ENCODE measurements at places on chromosomes 6 and 20.

DNA sequence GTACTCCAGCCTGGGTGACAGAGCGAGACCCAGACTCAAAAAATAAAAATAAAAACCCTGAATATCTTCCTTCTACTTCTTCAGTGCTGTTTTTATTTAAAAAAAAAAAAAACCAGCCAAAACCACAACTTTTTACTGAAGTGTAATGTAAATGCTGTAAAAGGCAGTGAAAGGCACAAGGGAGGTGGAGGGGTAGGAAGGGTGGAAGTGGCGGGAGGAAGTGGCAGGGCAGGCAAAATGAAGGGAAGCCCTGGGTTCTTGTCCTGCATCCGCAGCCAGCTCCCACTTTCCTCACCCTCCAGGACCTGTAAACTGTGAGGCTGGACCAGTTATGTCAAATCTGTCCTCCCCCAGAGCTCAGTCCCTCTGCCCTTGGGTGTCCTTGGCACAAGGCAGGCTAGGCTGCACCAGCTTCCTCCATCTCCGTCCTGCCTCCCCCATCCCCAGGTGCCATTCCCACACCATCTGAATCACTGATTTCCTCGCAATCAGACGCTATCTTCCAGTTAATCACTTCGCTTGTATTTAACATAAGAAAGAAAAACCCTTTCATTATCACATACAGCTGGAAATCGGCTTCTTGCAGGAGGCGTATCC lies 13.7 kb upstream of the PANK2 start:
- no peak for DNase-seq

GRCh38 chr6:31701666-31702404 lies 1.3 kb downstream of the ABHD16A start:
- DNase-seq: no peak

- no peak for DNase-seq
Observed at GRCh38 chr20:50672400-50673145, 18.8 kb downstream of the RIPOR3 start.

DNA sequence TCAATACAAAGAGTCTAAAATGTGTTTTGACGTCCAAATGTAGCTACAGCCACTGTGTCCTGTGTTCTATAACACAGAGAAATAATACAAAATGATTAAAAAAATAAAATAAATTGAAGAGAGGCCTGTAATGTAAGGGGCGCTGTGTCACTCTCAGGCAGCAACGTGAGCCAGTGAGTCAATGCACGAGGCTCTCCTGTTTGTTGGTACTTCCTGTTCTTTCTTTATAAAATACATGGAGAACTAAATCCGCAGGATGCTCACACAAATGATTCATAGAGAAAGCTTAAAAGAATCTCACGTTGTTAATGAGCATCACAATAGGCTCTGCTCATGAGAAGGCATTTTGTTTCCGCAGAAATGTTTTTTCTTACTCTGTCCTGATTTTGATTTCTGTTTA lies 635.0 kb upstream of the AGPAT4 start:
- no peak for DNase-seq

- no peak for DNase-seq
Observed at GRCh38 chr6:17881085-17881858, 106.2 kb downstream of the KIF13A start.

DNA sequence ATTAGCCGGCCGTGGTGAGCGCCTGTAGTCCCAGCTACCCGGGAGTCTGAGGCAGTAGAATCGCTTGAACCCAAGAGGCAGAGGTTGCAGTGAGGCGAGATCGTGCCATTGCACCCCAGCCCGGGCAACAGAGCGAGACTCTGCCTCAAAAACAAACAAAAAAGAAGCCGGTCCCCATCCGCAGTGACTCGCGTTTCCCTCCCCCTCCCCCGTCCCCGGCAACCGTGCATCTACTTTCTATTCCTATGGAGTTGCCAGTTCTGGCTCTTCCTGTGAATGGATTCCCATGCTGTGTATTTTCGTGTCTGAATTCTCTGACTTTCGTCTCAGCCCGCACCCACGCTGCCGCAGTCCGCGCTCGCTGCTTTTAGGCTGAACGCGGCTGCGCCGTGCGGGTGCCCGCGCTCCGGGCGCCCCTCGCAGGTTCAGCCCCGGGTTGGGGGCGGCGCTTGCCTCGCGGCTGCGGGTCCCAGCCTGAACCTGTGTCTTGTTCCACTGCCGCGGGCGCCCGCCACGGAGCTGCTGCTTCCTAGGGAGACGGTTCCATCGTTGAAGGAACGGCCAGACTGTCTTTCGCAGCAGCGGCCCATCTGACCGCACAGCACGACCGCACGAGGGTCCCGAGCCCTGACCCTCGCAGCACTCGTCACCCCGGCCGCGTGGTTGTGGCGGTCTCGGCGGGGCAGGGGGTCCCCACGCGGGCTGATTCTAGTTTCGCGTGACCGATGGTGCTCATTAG lies 1.1 kb upstream of the MRGBP start:
- DNase-seq: peak; percentile 55

- no peak for DNase-seq
Observed at GRCh38 chr20:6533351-6533750, 234.1 kb upstream of the BMP2 start.

- no peak for DNase-seq
Observed at GRCh38 chr20:57175397-57176010, 90.9 kb downstream of the BMP7 start.

DNA sequence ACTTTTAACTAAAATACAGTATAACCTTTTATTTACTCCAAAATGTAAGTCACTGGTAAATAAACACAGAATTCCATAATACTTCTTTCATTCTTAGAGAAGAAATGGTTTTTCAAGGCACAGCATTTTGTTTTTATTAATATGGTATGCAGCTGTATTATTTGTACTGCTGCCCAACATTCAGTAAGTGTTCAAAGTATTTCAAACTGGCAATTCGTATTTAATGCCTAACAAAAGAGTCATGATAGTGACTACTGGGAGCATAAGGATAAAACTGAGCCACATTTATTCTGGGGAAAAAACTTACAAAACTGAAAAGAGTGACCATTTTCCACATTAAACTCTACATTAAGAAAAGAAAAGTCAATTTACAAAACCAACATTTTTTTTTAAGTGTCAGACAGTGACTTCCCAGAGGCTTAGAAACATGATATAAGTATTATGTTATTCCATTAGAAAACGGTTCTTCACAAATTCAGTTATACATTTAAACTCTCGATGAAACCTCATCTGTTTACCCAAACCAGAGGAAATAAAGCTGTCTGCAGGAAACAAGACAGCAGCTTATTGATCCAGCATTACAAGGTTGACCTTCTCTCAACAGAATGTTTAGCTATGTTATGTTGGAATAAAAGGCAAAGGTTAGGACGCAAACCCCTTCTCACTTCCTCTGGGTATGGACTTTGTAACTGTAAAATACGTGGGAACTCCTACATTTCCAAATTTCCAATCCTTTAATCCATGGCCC lies 24.3 kb downstream of the EPB41L2 start:
- no peak for DNase-seq

- DNase-seq: no peak
Observed at GRCh38 chr6:132314432-132314831, 86.8 kb downstream of the MOXD1 start.

GRCh38 chr6:125346926-125347563 lies 45.3 kb upstream of the HDDC2 start:
- no peak for DNase-seq

DNA sequence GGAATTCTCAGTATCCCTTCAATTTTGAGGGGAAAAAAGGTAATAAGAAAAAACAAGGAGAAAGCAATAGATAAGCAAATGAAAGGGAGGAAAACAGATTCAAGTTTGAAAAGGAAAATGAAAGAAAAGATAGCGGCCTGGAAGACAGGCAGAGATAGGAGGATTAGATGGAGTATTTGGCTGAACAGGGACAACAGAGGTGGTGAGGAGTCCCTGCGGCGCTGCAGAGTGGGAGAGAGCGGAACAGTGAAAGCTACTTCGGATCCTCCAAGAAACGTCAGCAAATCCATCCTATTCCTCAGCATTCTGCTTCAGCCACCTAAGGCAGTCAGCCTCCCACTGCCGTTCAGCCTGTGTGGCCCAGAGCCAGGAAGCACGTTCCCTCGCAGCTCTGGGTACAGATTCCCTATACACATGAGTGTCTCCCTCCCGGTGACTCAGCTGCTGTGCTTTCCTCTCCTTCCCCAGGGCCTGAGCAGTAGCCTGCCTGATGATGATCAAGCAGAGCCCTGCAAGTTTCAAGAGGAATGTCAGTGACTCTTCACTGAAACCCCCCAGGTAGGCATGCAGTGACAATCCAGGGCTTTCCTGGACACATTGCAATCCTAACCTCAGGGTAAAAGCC lies 43.4 kb upstream of the CDYL start:
- no peak for DNase-seq

DNA sequence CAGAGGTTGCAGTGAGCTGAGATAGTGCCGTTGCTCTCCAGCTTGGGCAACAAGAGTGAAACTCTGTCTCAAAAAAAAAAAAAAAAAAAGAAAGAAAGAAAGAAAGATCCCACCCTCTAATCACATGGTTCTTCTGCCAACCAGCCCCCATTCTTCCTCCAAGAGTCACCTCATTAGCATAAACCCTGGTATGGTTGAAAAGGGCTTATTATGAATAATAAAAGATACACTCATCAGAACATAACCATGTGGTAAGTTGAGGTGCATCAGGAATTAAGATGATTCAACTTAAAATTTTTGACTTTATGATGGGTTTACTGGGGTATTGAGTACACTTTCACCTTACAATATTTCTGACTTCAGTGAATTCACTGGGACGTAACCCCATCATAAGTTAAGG lies 793 bp upstream of the TRIM40 start:
- no peak for DNase-seq

DNA sequence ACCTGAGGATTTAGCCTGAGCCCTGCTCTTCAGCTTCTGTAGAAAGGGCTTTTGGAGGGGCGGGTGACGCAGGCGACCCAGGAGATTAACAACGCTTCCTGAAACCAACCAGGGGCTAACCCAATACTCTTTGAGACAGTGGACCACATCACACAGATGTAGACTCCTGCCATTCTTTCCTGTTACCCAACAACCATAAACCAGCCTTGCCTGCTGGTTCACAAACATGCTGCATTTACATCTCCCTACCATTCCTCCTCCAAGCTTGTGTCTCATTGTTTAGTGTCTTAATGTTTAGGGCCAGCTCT lies 28.3 kb downstream of the PPP1R16B start:
- no peak for DNase-seq

DNA sequence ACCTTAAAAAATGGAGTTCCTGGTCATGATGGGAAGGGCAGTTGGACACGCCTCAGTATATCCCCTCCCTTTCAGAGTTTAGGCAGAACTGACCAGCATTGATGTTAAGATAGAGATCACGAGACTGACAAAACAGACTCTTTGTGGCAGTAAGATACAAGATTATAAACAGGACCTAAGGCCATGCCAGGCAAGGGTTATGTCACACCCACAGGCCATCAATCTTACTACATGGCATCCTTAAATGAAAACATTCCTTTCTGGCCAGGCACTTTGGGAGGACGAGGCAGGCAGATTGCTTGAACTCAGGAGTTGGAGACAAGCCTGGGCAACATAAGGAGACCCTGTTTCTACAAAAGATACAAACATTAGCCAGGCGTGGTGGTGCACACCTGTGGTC lies 129.3 kb upstream of the MLN start:
- no peak for DNase-seq

- no peak for DNase-seq
Observed at GRCh38 chr6:21994821-21995220, 302.0 kb downstream of the PRL start.

GRCh38 chr6:17768881-17769280 lies 62.2 kb upstream of the NUP153 start:
- DNase-seq: no peak

GRCh38 chr6:5866547-5867051 lies 140.1 kb downstream of the NRN1 start:
- DNase-seq: no peak
